Aorta (tissue), 5 donors: ENCODE measurements at places on chromosomes 1 and 21. TPM values are rescaled to one million over a fixed set of nuclear protein-coding genes. Genes with fewer than 3 reads are reported as not detected.

The SLC44A3 gene
- total RNA-seq = 7.2 TPM

- DNase-seq = no peak
- H3K27ac ChIP-seq = no peak overlapping the region
- H3K27me3 ChIP-seq = no peaks in the 10 kb centered on the region
- no peaks in the 10 kb centered on the region for H3K4me1 ChIP-seq
- H3K4me3 ChIP-seq = no peak overlapping the region
These were observed 29.2 kb downstream of the CEP104 start for GRCh38 chr1:3827813-3828307.

- H3K4me3 ChIP-seq = no peak overlapping the region
- peaks cover 6% of the 10 kb centered on the region for H3K4me1 ChIP-seq
These were observed 35.4 kb downstream of the PGM1 start for GRCh38 chr1:63628607-63629006.

DNA sequence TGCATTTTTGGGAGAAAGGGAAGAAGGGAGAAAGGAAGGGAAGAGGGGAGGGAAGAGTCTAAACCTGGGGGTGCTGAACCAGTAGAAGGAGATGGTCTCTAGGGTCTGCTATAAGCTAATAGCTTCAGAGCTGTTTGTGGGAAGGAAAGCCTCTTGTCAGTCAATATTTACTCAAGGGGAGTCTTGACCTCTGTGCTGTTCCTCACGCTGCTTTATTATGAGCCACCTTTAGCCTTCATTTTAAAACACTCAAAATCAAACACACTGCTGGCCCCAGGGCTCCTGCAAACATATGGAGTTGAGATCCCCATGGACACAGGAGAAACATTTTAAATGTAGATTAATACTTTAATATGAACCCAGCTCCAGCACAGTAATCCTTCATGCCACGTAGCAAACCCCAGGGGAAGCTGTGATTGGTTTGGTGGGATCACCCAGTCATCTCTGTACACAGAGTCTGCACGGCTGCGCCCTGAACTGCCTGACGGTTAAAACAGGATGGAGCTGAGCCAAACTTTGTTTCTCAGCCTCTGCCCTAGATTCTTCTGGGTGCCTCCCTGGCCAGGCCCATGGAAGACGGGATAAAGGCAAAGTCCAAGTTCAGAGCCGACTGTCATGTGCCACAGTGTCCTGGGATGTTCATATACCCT, 40.2 kb upstream of the VWA5B1 start:
- no peak for DNase-seq
- H3K36me3 ChIP-seq = no peaks in the 10 kb centered on the region
- no peak overlapping the region for H3K4me3 ChIP-seq
- H3K27ac ChIP-seq = no peak overlapping the region
- H3K4me1 ChIP-seq = no peaks in the 10 kb centered on the region

The LORICRIN gene
- total RNA-seq = not detected

GRCh38 chr1:22792396-22793160, 81.9 kb downstream of the EPHB2 start:
- no peaks in the 10 kb centered on the region for H3K27me3 ChIP-seq
- no peaks in the 10 kb centered on the region for H3K4me1 ChIP-seq
- H3K4me3 ChIP-seq = no peak overlapping the region
- no peaks in the 10 kb centered on the region for H3K36me3 ChIP-seq

The LCE1E gene
- not detected for total RNA-seq

- no peaks in the 10 kb centered on the region for H3K4me1 ChIP-seq
- H3K4me3 ChIP-seq = no peak overlapping the region
- H3K27ac ChIP-seq = no peak overlapping the region
- no peak for DNase-seq
- no peaks in the 10 kb centered on the region for H3K27me3 ChIP-seq
These were observed 28.3 kb downstream of the CFH start for GRCh38 chr1:196680107-196680506.

The TMEM269 gene
- 0.13 TPM for total RNA-seq

- no peaks in the 10 kb centered on the region for H3K36me3 ChIP-seq
- no peaks in the 10 kb centered on the region for H3K4me1 ChIP-seq
- H3K27me3 ChIP-seq = no peaks in the 10 kb centered on the region
- H3K4me3 ChIP-seq = no peak overlapping the region
These were observed 38.7 kb upstream of the TTC22 start for GRCh38 chr1:54839824-54840223.

GRCh38 chr1:10870493-10871096, 74.1 kb upstream of the CASZ1 start:
- no peaks in the 10 kb centered on the region for H3K36me3 ChIP-seq
- H3K4me3 ChIP-seq = no peak overlapping the region
- DNase-seq = no peak

- no peak overlapping the region for H3K27ac ChIP-seq
- H3K4me3 ChIP-seq = peak overlapping the region; percentile 56
- H3K27me3 ChIP-seq = no peaks in the 10 kb centered on the region
- H3K4me1 ChIP-seq = no peaks in the 10 kb centered on the region
- peaks cover 5% of the 10 kb centered on the region for H3K36me3 ChIP-seq
- DNase-seq = peak; percentile 45
These were observed 613 bp upstream of the GPATCH4 start for GRCh38 chr1:156601892-156602291.

DNA sequence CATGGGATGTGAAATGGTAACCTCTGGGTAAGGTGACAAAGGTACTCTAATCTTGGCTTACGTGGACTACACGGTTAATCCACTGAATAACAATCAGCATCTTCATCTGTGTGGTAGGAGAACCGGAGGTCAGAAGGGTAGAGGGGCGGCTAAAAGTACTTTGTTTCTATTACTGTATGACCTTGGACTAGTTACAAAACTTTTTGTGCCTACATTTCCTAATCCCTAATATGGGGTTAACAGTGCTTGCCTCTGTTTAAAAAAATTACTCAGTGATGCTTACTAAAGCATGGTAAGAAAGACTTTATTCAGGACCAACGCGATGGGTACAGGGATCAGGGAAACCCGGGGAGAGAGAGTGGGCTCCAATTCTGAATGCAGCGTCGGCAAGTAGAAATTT, 1.7 kb upstream of the MRPS6 start:
- no peaks in the 10 kb centered on the region for H3K27me3 ChIP-seq
- no peak overlapping the region for H3K27ac ChIP-seq
- H3K36me3 ChIP-seq = no peaks in the 10 kb centered on the region
- no peaks in the 10 kb centered on the region for H3K4me1 ChIP-seq
- H3K4me3 ChIP-seq = no peak overlapping the region

DNA sequence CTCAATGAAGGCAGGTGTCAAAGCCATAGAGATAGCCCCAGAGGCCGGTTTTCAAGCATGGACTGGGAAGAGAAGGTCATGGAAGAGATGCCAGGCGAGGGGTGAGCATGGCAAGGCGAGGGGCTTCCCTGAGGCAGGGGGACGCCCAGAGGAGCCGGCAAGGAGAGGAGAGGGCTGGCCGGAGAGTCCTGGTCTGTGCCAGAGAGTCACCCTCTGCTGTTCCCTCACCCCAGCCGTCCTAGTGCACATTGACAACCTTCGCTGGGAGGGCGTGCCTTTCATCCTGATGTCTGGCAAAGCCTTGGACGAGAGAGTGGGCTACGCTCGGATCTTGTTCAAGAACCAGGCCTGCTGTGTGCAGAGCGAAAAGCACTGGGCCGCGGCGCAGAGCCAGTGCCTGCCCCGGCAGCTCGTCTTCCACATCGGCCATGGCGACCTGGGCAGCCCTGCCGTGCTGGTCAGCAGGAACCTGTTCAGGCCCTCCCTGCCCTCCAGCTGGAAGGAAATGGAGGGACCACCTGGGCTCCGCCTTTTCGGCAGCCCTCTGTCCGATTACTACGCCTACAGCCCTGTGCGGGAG, 28.8 kb downstream of the H6PD start:
- H3K4me3 ChIP-seq = no peak overlapping the region
- no peak overlapping the region for H3K27ac ChIP-seq
- DNase-seq = peak; percentile 68
- no peaks in the 10 kb centered on the region for H3K4me1 ChIP-seq
- H3K36me3 ChIP-seq = no peaks in the 10 kb centered on the region

DNA sequence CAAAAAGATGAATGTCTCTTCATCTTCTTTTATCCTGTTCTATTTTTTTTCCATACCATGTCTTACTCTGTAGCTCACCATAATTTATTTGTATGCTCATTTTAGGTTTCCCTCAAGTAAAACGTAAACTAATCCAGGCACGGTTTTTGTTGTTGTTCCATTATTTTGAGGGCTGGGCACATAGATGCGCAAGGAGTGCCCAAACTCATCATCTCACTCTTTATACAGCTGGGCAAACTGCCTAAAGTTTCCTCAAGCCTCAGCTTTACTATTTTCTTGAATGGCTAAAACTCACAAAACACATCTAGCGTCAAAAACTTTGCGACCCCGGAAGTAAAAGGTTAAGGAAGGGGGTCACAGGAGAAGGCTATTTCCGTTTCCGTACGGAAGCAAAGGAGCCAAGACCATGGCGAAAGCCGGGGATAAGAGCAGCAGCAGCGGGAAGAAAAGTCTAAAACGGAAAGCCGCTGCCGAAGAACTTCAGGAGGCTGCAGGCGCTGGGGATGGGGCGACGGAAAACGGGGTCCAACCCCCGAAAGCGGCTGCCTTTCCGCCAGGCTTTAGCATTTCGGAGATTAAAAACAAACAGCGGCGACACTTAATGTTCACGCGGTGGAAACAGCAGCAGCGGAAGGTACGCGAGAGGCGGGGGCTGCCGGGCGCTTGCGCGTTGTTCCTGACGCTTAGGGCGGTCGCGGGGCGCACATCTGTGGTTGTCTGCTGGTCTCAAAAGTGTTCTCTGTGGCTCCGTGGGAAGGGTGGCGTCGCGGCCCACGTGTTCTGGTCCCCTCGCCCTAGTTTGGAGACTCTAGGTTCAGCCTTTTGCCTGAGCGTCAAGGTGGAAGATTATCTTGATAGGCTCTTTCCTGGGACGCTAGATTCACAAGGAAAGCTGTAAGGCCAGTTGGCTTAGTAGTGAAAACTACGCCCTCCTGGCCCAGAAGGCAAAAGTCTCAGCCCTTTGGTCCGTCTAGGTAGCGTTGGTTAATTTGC, at the start of gene RPF1:
TSS of gene RPF1 (plus strand) at position 391 of the 993 bp plus-strand sequence. CDS start at position 407, 16 bp downstream.
- peak; percentile 74 for DNase-seq
- no peaks in the 10 kb centered on the region for H3K27me3 ChIP-seq
- peak within 1 kb of the TSS; percentile 68 for H3K27ac ChIP-seq

The DUSP23 gene
- 47.1 TPM for total RNA-seq

GRCh38 chr1:61138921-61139774, 56.8 kb downstream of the NFIA start:
- peaks cover 13% of the 10 kb centered on the region for H3K4me1 ChIP-seq
- no peaks in the 10 kb centered on the region for H3K27me3 ChIP-seq
- no peak for DNase-seq
- no peak overlapping the region for H3K4me3 ChIP-seq
- peak overlapping the region; percentile 71 for H3K27ac ChIP-seq
- no peaks in the 10 kb centered on the region for H3K36me3 ChIP-seq

DNA sequence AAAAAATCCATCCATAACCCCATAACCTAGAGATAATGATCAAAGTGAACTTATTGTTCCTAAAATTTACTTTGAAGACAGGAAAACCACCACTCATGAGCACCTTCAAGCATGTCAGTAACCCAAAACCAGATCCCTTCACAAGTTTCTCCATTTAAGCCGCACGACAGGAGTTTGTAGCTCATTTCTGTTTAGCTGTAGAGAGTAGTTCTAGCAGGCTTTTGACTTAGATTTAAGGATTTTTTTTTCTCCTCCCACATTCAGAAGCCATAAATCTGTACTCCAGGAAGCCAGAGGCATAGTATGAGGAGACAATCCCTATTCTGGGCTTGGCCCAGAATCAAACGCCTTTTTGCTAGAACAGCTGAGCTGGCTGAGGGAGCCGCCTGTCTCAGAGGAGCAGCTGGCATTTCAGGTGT, 25.6 kb downstream of the TOMM20 start:
- H3K27ac ChIP-seq = no peak overlapping the region
- no peak for DNase-seq
- H3K27me3 ChIP-seq = no peaks in the 10 kb centered on the region
- no peak overlapping the region for H3K4me3 ChIP-seq
- H3K4me1 ChIP-seq = no peaks in the 10 kb centered on the region

- H3K27me3 ChIP-seq = no peaks in the 10 kb centered on the region
- peak; percentile 80 for DNase-seq
- H3K4me1 ChIP-seq = no peaks in the 10 kb centered on the region
- peak overlapping the region; percentile 81 for H3K4me3 ChIP-seq
- no peak overlapping the region for H3K27ac ChIP-seq
- no peaks in the 10 kb centered on the region for H3K36me3 ChIP-seq
These were observed 1.6 kb downstream of the COL6A2 start for GRCh38 chr21:46099476-46099875.

The CLSTN1 gene
- 85.3 TPM for total RNA-seq

- no peak for DNase-seq
- no peak overlapping the region for H3K4me3 ChIP-seq
- H3K36me3 ChIP-seq = no peaks in the 10 kb centered on the region
- no peaks in the 10 kb centered on the region for H3K4me1 ChIP-seq
- H3K27me3 ChIP-seq = no peaks in the 10 kb centered on the region
These were observed 78.7 kb downstream of the DESI2 start for GRCh38 chr1:244731651-244732050.

GRCh38 chr1:204446413-204447111, 34.9 kb upstream of the PPP1R15B start:
- H3K4me3 ChIP-seq = no peak overlapping the region
- H3K36me3 ChIP-seq = no peaks in the 10 kb centered on the region
- DNase-seq = peak; percentile 82
- no peaks in the 10 kb centered on the region for H3K27me3 ChIP-seq
- H3K27ac ChIP-seq = no peak overlapping the region

DNA sequence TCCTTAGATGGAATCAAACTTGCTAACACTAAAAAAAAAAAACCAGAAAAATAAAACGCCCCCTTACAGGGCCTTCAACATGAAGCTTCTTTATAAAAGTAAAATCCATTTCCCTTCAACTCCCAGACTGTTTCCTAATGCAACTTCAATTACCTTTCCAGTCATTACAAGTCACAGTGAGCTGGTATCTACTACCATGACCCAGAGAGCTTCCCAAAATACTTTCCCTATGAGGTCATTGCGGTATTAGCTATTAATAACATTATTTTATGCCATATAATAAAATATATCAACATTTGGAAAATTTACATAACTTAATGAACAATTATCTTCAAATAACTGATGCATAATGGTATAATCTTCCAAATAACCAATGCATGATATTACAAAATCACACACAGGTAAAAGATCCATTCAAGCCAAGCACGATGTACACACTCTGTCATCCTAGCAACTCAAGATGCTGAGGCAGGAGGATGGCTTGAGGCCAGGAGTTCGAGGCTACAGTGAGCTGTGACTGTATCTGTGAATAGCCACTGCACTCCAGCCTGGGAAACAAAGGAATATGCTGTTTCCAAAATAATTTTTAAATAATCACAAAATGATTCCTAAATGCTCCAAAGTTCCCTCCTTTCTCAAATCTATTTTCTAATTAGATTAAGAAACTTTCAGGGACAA, 24.1 kb downstream of the EIF4G3 start:
- no peaks in the 10 kb centered on the region for H3K27me3 ChIP-seq
- no peak for DNase-seq
- peaks cover 2% of the 10 kb centered on the region for H3K4me1 ChIP-seq
- no peaks in the 10 kb centered on the region for H3K36me3 ChIP-seq
- H3K4me3 ChIP-seq = no peak overlapping the region

The TTC39A gene
- 2.0 TPM for total RNA-seq

- no peaks in the 10 kb centered on the region for H3K36me3 ChIP-seq
- peaks cover 6% of the 10 kb centered on the region for H3K4me1 ChIP-seq
- no peak overlapping the region for H3K27ac ChIP-seq
- H3K4me3 ChIP-seq = no peak overlapping the region
These were observed 58.5 kb downstream of the LPAR3 start for GRCh38 chr1:84834419-84835064.

GRCh38 chr1:41417746-41418145, 56.5 kb downstream of the FOXO6 start:
- no peak for DNase-seq
- no peaks in the 10 kb centered on the region for H3K4me1 ChIP-seq
- no peaks in the 10 kb centered on the region for H3K27me3 ChIP-seq
- H3K27ac ChIP-seq = no peak overlapping the region
- no peaks in the 10 kb centered on the region for H3K36me3 ChIP-seq

The AK4 gene
- total RNA-seq = 73.7 TPM
